ENCODE measurements at places on chromosomes 3 and 15. TPM values are rescaled to one million over a fixed set of nuclear protein-coding genes. Genes with fewer than 3 reads are reported as not detected.

Gene ACTC1
- total RNA-seq: 0.62 TPM

Gene TLR9
- total RNA-seq: 1.0 TPM

GRCh38 chr3:129358772-129359371, 69.6 kb downstream of the EFCAB12 start:
- H3K4me3 ChIP-seq: no peak overlapping the region
- no peak overlapping the region for H3K27ac ChIP-seq
- no peak for DNase-seq
- H3K4me1 ChIP-seq: no peaks in the 10 kb centered on the region
- no peaks in the 10 kb centered on the region for H3K36me3 ChIP-seq
- H3K27me3 ChIP-seq: no peaks in the 10 kb centered on the region

GRCh38 chr3:13137941-13138832, 65.0 kb upstream of the IQSEC1 start:
- H3K36me3 ChIP-seq: no peaks in the 10 kb centered on the region
- no peak overlapping the region for H3K4me3 ChIP-seq
- H3K27ac ChIP-seq: no peak overlapping the region
- no peaks in the 10 kb centered on the region for H3K4me1 ChIP-seq

DNA sequence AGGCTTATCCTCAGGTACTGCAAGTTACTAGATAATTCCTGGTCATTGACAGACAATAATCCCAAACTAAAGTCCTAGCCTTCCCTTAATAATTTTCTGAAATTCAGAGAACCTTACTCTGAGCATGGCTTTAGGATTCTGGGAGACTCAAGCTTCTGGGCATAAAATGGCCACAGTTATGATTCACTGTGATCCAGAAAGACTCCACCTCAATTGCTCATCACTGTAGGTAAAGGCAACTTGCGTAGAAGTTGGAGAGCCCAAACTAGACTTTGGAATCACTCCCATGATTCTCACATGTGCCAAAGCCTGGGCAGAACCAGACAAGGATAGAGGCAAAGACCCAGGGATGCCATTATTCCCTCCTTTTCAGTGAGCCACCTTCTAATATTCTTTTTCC, 195.3 kb downstream of the OSBPL10 start:
- no peaks in the 10 kb centered on the region for H3K27me3 ChIP-seq
- DNase-seq: no peak
- no peaks in the 10 kb centered on the region for H3K36me3 ChIP-seq
- no peak overlapping the region for H3K4me3 ChIP-seq

GRCh38 chr3:35537265-35537664, 102.1 kb upstream of the ARPP21 start:
- no peak overlapping the region for H3K4me3 ChIP-seq
- H3K27ac ChIP-seq: no peak overlapping the region
- H3K4me1 ChIP-seq: no peaks in the 10 kb centered on the region

DNA sequence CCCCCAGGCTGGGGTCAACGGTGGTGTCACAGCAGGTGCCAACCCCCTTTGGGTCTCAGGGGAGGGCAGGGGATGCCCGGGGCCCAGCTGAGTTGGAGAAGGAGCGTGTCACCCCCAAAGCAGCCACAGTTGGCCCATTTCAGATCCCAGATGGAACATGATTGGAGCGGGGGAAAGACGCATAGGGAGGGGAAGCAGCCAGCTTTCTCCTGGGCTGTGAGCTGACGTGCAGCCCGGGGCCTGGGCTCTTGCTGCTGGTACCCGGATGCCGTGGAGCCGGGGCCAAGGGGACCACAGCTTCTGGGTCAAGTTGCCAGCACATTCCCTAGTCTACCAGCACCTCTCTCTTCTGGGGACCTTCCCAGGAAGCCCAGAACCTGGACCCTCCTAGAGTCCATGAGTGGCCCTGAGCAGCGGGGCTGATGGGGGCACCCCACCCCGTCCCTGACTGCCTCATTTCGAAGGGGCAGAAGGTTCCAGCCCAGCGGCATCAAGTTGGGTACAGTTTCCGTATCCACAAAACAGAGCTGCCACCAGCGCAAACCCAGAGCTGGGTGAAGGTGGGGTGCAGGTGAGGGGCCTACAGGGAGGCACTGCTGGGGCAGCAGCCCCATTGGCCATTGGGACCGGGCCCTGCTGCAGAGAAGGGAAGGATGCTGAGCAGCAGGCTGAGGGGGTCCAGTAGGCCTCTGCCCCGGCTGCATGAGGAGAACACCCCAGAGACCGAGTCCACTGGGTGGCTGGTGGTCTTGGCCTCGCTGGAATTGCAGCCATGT, 148.8 kb downstream of the NSMCE3 start:
- no peak overlapping the region for H3K27ac ChIP-seq
- no peak overlapping the region for H3K4me3 ChIP-seq
- no peak for DNase-seq
- H3K36me3 ChIP-seq: no peaks in the 10 kb centered on the region

- no peaks in the 10 kb centered on the region for H3K36me3 ChIP-seq
- no peak for DNase-seq
- no peaks in the 10 kb centered on the region for H3K27me3 ChIP-seq
- no peak overlapping the region for H3K4me3 ChIP-seq
Observed at GRCh38 chr3:65489253-65489652, 549.5 kb downstream of the MAGI1 start.

DNA sequence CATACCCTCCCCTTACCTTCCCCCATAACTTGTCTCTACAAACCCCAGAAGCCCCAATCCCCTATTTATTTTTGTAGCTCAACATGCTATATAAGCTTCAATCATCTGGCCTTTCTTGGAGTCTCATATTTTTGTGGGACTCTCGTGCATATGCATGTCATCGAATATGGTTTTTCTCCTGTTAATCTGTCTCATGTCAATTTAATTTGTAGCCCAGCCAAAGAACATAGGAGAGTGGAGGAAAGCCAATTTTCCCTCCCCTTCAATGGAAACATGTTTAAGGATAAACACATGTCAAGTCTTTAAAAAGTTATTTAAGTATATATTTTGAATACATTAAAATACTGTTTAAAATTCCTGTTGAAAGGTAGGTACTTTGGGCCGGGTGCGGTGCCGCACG, 172.2 kb downstream of the GMNC start:
- no peak overlapping the region for H3K4me3 ChIP-seq
- no peaks in the 10 kb centered on the region for H3K27me3 ChIP-seq
- H3K36me3 ChIP-seq: no peaks in the 10 kb centered on the region
- no peak overlapping the region for H3K27ac ChIP-seq
- H3K4me1 ChIP-seq: peaks cover 10% of the 10 kb centered on the region

DNA sequence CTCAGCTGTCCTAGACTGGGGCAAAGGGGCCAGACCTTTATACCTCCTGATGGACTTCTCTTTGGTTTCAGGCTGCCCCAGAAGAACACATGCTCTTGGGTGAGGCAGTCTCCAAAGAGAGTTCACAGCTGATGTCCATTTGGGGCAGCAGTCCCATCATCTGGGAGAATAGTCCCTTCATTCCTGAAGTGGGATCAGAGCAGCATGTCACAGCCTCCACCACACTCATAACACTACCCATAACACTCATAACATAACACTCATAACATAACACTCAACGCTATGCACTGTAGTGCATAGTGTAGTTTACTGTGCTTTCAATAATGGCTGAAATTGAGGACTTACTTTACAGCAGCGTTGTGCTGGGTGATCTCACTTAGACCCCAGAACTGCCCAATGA, 36.7 kb upstream of the PLCL2 start:
- no peak overlapping the region for H3K27ac ChIP-seq
- no peaks in the 10 kb centered on the region for H3K27me3 ChIP-seq
- DNase-seq: no peak
- H3K4me3 ChIP-seq: no peak overlapping the region

DNA sequence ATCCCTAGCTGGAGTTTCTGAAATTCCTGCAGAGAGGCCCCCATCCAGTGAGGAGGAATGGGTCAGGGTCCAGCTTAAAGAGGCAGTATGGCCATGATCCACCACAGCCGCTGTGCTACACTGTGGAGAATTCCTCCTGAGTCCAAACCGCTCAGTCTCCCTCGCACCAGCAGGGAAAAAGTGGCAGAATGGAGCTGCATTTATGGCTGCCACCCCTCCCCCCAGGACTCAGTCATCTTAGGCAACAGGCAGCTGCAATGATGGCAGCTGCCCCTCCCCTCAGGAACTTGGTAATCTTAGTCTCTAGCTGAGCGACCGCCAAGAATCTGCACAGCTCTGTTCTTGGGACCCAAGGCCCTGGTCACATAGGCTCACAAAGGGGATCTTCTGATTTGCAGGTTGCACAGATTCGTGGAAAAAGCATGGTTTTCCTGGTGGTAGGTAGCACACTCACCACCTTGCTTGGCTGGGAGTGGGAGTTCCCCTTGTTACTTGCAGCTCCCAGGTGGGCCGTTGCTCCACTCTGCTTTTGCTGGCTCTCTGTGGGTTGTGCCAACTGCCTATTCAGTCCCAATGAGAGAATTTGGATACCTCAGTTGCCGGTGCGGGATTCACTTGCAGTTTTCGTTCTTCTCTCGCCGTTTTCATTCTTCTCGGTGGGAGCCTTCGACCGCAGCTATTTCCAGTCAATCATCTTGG, 204.1 kb downstream of the STXBP5L start:
- DNase-seq: no peak
- no peaks in the 10 kb centered on the region for H3K4me1 ChIP-seq
- no peak overlapping the region for H3K4me3 ChIP-seq
- no peaks in the 10 kb centered on the region for H3K27me3 ChIP-seq

DNA sequence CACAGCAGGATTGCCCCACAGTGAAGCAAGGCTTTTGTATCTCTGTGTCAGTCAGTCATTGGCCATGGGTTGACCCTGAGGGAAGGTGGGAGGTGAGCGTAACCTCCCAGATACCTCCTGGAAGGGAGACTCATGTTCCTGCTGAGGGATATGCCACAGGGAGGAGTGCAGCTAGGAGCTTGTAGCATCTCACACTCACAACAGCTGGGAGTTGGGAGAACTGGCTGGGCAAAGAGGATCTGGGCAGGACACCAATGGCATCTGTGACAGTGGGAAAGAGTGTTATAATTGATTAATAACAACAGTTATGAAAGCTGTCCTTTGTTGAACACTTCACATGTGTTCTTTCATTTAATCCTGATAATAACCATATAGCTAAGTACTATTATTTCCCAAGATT, 171.0 kb downstream of the TLE3 start:
- no peaks in the 10 kb centered on the region for H3K4me1 ChIP-seq
- no peak overlapping the region for H3K4me3 ChIP-seq
- DNase-seq: no peak
- no peak overlapping the region for H3K27ac ChIP-seq
- H3K36me3 ChIP-seq: no peaks in the 10 kb centered on the region

- H3K27ac ChIP-seq: no peak overlapping the region
- DNase-seq: no peak
- peaks cover 72% of the 10 kb centered on the region for H3K27me3 ChIP-seq
- no peak overlapping the region for H3K4me3 ChIP-seq
- H3K4me1 ChIP-seq: no peaks in the 10 kb centered on the region
Observed at GRCh38 chr3:62379321-62379798, 6.0 kb upstream of the FEZF2 start.

DNA sequence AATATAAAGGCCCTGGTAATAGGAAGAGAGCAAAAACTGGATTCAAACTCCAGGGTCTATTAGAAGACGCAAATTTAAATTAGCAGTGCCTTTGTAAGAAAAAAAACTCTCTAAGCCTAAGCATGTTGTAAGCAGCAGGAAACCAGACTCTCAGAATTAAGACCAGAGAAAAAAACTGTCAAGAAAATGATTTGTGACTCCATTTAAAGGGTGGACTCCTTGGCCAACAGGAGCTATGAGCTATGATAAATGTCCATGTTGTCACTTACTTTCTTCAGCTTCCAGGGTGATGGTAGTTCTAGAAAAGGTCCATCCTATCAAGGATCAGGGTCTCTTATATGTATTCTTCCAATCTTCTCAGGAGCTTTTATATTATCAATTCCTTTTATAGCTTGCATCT, 34.9 kb upstream of the CCDC50 start:
- H3K27ac ChIP-seq: no peak overlapping the region
- H3K36me3 ChIP-seq: no peaks in the 10 kb centered on the region
- H3K4me3 ChIP-seq: no peak overlapping the region
- DNase-seq: no peak

Data from lower lobe of right lung (tissue), 2 donors.